Activated naive CD4-positive, alpha-beta T cell treated with Interleukin-2 at 50 U/mL for 16 hours (primary cell): ENCODE measurements at places on chromosomes 2 and 18.

GRCh38 chr2:128798502-128799283, 480.0 kb upstream of the HS6ST1 start:
- no peak for DNase-seq

GRCh38 chr2:134405611-134406081, 151.8 kb downstream of the MGAT5 start:
- no peak for DNase-seq

- no peak for DNase-seq
These were observed 1.2 kb downstream of the STON1 start for GRCh38 chr2:48531141-48531648.

DNA sequence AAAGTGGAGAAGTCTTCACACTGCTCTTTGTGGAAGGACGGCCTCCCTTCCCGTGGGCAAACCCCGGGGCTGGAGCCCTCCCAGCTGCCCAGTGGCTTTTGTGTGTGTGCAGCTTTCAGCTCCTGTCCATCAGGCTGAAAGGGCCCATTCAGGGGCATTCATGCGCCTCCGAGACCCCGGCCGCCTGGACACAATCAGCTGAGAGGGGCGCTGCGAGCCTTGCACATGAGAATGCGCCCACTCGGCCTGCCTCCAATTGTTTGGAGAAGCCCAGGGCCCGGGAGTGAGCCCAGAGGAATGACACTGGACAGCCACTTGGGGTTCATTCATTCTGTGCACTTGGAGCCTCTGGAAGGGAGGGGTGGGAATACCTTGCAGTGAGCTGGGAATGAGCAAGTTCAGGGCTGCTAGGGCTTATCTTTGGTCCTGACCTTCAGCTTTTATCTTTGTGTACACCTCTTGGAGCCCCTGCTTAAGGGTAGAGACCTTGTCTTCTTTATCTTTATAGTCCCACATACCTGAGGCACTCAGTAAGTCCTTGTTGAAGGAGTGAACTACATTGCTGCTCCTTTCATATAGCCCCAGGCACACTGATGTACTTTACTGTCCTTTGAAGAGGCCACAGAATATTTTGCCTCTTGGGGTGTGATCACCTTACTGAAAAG, 56.5 kb downstream of the TCF7L1 start:
- DNase-seq: no peak

GRCh38 chr2:179273461-179273962, 8.9 kb upstream of the SESTD1 start:
- DNase-seq: no peak

- no peak for DNase-seq
These were observed 13.4 kb upstream of the LRPPRC start for GRCh38 chr2:44009136-44009735.

DNA sequence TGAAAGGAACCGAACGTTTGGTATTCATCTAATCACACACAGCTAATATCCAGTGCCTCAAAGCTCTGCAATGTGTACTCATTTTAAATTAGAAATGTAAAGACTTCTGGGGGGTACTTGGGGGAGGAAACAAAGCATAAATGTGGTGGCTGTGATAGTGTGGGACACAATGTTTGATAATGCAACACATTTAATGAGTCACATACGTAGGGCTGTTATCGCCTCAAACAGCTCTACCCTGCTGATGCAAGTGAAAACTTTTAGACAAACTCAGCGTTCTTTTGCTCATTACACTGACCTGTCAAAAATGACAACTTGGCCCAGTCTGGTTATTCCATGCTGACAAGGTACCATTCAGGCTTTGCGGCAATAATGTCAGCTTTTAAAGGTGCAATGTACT, 1227.1 kb upstream of the CELF4 start:
- DNase-seq: no peak

- DNase-seq: no peak
These were observed 90.6 kb downstream of the BIN1 start for GRCh38 chr2:127016329-127016728.

- DNase-seq: no peak
These were observed 6.2 kb upstream of the TMEM87B start for GRCh38 chr2:112048887-112049286.

DNA sequence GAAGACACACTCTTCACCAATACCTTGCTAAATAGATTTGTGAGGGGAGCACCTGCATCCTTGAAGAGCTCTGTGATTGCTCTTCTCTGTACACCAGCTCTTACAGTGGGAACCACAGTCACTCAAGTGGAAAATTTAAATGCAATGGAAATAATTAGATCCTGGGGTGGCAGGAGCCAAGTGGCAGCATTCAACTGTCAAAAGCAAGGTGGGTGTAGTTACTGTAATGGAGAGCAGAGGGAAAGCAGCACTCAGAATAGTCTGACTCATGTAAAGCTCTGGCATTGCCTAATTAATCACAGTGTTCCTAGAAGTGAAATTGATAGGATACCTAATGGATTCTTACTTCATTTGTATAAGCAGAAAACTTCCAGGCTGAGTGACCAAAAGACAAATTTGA, 245.8 kb downstream of the KCNE4 start:
- no peak for DNase-seq

DNA sequence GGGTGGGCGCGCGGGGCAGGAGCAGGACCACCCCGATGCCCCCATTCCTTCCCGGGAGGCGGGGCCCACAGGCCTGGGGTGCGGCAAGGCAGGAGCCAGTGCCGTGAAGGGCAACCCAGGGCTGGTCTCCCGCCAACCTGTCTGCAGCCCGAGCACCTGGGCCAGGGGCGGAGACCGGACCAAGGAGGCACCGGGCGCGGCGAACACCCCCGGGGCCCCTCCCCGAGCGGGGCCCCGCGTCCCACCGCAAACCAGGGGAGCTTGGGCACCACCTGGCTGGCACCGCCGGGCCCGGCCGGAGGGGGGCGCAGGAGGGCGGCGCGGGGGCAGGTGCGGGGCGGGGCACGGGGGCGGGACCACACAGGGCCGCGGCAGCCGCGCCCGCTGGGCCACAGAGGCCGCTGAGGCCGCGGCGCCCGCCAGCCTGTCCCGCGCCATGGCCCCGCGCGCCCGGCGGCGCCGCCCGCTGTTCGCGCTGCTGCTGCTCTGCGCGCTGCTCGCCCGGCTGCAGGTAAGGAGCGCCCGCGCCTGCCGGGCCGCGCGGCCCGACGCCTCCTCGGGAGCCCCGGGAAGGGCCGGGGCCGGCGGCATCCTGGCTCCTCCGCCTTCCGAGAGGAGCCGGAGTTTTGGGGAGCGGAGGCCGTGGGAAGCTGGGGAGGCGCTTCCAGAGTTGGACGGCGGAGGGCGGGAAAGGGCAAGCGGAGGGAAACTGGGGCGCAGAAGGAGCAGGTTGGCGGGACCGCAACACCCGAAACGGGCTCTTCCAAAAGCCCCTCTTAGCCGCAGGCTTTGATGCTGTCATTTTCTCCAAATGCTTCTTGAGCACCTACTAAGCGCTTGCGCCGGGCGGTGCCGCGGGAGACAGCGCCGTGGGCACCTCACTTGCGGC, at the start of gene TNFRSF11A:
TNFRSF11A (plus strand) TSS at position 394 of the 889 bp plus-strand sequence; CDS start at position 437, 43 bp downstream.
- peak; percentile 65 for DNase-seq
